ENCODE measurements at places on chromosomes 3 and 15.

GRCh38 chr15:82047453-82048400 lies 1.9 kb upstream of the MEX3B start:
- no peak for DNase-seq

- DNase-seq: no peak
These were observed 16.6 kb downstream of the TPRA1 start for GRCh38 chr3:127573912-127574311.

GRCh38 chr15:76163457-76164295 lies 103.9 kb downstream of the TMEM266 start:
- DNase-seq: peak; percentile 68

DNA sequence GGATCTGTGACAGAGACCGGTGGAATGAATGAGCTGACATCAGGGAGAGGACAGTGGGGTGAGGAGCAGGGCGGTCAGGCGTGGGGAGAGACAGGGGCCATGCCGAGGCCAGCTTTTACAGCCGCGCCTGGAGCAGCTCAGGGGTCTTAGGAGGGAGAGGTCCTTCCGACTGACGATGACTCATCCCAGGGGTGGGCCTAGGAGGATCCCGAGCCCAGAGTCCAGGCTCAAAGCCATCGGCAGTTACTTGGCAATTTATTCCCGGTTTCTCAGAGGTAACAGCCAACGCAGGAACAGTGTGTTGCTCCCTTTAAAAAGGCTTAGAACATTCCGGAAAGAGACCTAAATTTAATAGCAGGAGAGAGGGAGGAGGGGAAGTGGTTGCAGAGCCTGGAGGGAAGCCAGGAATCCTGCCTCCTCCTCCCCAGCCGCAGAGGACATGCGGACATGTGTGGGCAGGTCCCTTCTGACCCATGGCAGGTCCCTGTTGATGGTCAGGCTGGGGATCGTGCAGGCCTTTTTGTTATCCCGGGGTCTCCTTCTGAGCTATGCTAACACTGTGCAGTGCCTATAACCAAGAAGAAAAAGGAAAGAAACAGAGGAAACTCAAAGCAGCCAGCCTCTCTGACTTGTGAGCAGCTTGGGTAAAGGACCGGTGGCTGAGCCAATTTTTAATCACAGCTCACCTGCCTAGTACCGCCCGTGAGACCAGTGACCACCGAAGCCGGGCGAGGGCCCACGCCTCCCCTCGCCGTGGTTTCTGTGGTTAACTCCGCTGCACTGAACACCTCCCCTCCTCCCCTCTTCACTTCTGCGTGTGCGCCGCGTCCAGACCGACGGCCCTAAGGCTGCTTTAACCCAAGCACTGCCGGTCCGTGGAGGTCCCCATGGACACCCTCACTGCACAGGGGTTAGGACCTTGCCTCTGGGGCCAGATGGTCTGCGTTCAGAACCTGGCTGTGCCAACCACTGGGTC lies 392.4 kb upstream of the PROK2 start:
- DNase-seq: no peak

DNA sequence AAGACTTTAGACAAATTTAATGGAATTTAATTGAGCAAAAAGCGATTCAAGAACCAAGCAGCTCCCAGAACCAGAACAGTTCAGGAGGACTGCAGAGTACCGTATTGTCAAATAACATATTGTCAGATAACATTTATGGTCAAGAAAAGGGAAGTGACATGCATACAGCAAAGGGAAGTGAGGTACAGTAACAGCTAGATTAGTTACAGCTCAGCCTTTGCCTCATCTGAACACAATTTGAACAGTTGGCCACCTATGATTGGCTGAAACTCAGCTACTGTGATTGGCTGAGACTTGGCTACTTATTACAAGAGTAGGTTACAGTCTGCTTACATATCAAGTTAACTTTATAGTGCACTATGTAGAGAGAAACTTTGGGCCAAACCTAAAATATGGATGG lies 21.9 kb downstream of the ZFAND6 start:
- DNase-seq: no peak

- no peak for DNase-seq
These were observed 35.8 kb upstream of the SLC24A5 start for GRCh38 chr15:48084759-48085590.

GRCh38 chr3:42068303-42069088 lies 22.7 kb upstream of the TRAK1 start:
- DNase-seq: no peak

DNA sequence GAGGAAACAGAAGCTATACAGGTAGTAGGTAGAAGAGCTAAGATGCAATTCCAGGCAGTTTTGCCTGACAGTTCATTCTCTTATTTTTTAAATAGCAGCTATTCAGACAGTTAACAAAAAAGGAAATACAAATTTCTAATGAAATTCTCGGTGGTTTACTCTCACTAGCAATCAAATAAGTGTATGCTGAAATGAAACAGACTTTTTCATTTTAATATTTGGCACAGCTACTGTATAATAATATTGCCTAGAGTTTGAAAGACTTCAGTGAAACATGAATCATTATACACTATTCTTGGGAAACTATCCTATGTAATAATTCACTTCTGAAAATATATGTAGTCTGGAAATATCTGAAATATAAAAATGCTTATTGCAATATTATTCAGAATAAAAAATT lies 463.2 kb upstream of the AGTR1 start:
- DNase-seq: no peak

DNA sequence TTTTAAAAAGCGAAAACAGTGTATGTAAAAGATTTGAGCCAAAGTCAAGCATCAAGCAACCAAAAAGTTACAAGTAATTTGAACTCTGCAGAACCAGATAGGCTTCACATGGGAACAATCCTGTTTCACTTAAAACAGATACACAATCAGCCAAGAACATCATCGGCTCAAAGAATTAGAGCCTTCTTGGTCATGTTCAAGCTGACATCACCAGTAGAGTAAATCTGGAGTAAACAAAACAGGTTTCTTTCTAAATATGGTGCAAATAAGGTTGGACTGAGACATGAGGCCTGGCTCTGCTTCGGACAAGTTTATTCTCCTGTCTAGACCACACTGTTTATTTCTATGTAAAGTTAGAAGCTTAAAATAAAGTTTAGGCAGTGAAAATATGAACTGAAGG lies 116.0 kb downstream of the GMNC start:
- no peak for DNase-seq

DNA sequence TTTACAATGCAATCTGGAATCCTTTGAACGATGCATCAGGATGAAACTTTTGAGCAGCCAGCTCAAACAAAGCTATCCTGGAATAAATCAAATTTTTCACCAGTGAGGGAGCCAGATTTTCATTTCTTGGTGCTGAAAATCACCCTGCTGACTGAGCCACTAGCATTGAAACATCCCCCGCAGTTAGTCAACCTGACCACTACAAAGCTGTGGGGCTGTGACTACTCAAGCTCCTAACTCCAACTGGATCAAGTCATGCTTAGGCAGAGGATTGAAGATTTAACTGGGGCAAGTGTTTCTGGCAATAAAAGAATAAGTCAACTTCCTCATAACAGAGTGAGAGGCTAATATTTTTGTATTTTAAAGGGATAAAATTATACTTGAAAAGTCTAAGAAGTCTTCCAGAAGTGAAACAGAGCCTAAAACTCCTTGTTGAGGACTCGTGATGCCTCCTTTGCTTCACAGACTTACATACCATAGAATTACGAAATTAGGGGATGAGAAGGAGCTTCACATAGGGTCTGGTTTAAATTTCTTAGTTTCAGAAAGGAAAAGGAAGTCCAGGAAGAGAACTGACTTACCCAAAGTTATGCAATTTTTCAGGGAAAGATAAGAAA lies 177.8 kb downstream of the SERPINI1 start:
- no peak for DNase-seq

- DNase-seq: no peak
These were observed 575.0 kb upstream of the SGO1 start for GRCh38 chr3:20760981-20761380.

DNA sequence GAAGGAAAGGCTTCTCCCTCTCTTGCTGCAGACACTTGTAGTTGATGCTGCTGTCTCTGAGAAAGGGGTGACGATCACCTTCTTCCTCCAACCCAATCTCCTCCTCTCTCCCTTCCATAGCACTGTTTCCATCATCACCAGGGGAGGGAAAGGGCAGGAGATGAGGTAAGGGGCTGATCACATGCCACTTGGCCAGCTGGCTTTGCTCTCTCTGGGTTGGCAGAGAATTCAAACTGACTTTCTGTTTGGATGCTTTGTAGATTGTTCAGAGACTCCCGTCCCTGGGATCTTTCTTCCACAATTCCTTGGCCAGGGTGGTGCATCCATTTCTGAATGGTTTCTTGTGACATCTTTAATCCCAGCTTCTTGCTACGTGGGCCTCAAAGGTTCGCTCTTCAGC lies 43.2 kb upstream of the ZNF148 start:
- DNase-seq: peak; percentile 12

- DNase-seq: no peak
These were observed 3.6 kb upstream of the A4GNT start for GRCh38 chr3:138135833-138136194.

GRCh38 chr3:61699622-61700021 lies 138.3 kb downstream of the PTPRG start:
- no peak for DNase-seq

- no peak for DNase-seq
These were observed 1035.2 kb downstream of the MCTP2 start for GRCh38 chr15:95266451-95267061.

GRCh38 chr15:90790561-90790960 lies 73.4 kb downstream of the BLM start:
- DNase-seq: no peak

DNA sequence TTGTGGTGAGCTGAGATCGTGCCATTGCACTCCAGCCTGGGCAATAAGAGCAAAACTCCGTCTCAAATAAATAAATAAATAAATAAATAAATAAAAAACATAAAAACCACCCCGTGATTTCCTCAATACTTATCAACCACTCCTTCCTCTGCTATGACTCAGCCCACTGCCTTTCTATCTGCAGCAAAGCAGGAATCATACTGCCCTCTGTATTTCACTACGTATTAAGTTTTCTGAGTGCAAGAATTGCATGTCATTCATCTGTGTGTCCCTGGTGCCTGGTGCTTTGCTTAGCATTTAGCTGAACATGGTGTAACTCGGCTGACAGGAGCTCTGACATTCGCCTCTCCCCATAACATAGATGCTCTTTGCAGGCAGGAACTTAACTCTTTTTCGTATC lies 7.1 kb downstream of the LSG1 start:
- no peak for DNase-seq
